ENCODE measurements at places on chromosomes 5 and 9. TPM values are rescaled to one million over a fixed set of nuclear protein-coding genes. Genes with fewer than 3 reads are reported as not detected.

GRCh38 chr5:41670854-41671479, 160.6 kb upstream of the PLCXD3 start:
- DNase-seq = no peak

- no peak for DNase-seq
Observed at GRCh38 chr5:140677947-140678346, 4.6 kb upstream of the DND1 start.

DNA sequence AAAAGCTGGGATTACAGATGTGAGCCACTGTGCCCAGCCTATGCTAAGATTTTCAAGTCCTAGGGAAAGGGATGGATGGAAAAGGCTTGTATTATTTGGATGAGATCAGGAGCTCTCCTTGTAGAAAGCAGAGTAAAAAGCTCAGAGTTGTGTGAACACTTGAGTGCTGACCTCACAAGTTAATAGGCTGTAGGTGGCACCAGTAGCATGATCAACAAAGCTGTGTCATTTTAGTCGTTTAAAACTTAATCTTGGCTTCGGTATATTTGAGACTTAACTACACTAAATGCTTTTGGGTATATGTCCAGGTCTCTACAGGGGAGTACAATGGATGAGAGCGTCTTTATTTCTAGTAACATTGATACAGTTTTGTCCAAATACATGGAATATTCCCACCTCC, 264.2 kb downstream of the TMEM38B start:
- no peak for DNase-seq

DNA sequence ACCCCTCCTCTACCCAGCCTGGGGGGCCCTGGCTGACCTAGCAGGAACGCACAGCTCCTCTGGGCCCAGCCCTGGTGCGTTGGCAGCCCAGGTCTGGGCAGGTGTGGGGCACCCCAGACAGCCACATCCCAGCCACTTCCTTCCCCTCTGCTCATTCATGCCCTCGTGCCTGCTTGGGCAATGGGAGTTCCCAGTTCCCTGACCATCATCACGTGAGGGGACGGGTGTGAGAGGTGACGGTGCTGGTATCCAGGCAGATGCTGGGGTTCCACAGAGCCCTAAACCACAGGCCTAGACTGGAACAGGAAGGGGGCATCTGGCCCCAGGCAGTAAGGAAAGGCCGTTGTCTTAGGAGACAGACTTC, 8.4 kb downstream of the RALGDS start:
- no peak for DNase-seq

ADRB2 gene
- 0.26 TPM for total RNA-seq

CSF1R gene
- total RNA-seq = 0.10 TPM

DNA sequence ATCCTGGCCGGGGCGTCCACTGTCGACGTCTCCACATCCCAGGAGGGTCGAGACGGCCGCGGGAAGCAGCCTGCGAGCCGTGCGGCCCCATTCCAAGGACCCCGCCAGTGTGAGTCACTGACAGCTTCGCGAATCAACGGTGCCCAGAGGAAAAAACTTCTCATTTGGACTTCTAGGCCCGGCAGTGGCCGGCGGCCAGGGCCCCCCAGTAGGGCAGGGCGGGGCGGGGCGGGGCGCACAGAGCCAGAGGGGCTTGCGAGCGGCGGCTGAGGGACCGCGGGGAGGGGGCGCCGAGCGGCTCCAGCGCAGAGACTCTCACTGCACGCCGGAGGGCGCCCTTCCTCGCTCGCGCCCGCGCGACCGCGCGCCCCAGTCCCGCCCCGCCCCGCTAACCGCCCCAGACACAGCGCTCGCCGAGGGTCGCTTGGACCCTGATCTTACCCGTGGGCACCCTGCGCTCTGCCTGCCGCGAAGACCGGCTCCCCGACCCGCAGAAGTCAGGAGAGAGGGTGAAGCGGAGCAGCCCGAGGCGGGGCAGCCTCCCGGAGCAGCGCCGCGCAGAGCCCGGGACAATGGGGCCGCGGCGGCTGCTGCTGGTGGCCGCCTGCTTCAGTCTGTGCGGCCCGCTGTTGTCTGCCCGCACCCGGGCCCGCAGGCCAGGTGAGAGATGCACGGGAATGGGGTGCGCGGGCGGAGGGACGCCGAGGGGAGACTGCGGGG, at the start of gene F2R:
Gene F2R, plus strand, starts transcription at position 391 of the 720 bp plus-strand sequence. Its CDS starts 182 bp downstream, at position 573.
- peak; percentile 34 for DNase-seq

OR1L8 gene
- not detected for total RNA-seq

DNA sequence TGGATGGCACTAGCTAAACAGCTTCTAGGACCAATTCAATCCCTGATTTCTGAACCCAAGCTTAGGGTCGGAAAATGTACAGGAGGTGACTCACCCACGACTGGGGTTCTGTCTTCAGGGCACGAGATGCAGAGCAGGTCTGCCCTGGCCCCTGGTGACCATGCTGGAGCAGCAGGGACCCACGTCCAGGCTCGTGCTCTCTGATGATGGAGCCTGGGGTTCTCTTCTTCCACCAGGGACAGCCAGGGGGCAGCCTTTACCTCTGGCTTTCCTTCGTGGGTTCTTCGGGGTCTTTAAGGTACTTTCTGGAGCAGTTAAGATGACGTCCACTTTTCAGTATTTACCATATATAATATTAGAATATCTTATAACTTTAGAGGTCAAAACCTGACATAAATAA, 2.1 kb downstream of the CFAP77 start:
- DNase-seq = no peak

GRCh38 chr5:44412286-44412685, 23.1 kb upstream of the FGF10 start:
- no peak for DNase-seq

APBA1 gene
- total RNA-seq = 0.05 TPM

ZFP62 gene
- total RNA-seq = 23.0 TPM

SPINK7 gene
- total RNA-seq = not detected

DNA sequence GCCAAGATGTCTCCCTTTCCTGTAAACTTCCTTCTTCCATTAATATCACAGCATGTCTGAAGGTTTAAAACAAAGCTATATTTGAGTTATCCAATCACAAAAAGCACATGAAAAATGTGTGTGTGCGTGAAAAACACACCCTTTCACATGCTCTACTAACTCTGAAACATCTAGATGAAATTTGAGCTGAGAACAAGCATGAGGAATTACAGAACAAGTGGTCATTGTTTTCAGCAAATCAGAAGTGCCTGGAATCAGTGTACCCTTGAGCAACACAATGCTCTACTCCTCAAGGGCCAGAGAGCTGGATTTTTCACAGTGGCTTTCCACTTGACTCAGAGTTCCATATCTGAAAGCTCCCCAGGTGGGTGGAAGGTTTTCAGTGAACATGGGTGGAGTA, 255.9 kb downstream of the PSAT1 start:
- no peak for DNase-seq

DNA sequence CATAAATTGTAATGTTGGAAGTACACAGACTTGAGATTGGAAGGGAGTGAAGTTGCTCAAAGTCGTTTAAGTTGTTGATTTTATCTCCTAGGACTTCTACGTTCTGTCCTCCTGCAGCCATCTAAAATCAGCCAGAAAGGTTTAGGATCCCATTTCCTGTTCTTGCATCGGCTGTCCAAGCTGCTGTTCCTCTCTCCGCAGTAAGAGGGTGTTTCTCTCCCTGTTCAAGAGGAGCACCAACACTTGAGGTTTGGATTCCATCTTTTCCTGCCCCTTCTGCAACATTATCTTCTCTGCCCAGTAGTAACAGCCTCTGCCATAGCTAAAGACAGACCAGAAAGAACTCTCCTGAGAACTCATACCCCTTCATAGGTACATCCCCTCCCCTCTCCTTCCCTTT, 373.4 kb downstream of the GADD45G start:
- no peak for DNase-seq

GRCh38 chr5:173777674-173778073, 110.5 kb upstream of the CPEB4 start:
- DNase-seq = no peak

GRCh38 chr9:92275541-92275940, 18.0 kb downstream of the IARS1 start:
- no peak for DNase-seq

DNA sequence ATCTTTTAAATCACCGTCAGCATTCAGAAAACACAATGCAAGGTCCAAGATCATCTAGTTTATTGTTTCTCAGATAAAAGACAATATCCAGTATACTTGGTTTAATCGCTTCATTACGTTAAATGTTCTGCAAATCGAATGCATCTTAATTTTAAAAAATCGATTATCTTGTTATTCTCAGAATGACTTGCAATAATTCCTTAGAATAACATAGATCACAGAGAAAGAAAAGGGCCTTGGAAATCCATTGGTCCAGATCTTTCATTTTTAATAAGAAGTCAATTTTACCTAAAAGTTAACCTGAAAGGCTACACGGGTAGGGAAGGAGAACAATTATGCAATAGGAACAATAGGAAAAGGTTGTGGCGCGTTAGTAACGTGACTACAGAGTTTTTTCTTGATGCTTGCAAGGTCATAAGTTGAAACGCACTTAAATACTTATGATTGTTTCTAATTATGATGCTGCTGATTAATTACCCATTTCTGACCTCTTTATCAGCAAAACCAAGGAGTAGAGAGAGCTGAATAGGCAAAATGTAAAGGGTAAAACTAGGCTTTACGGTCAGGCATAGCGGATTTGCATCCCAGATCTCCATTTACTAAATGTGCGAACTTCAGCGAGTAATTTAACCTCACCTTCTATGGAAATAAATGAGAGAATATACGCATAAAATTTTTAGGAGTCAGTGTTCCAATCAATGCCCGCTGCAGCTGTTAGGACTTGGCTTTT, 769 bp upstream of the LYRM7 start:
- no peak for DNase-seq

DNA sequence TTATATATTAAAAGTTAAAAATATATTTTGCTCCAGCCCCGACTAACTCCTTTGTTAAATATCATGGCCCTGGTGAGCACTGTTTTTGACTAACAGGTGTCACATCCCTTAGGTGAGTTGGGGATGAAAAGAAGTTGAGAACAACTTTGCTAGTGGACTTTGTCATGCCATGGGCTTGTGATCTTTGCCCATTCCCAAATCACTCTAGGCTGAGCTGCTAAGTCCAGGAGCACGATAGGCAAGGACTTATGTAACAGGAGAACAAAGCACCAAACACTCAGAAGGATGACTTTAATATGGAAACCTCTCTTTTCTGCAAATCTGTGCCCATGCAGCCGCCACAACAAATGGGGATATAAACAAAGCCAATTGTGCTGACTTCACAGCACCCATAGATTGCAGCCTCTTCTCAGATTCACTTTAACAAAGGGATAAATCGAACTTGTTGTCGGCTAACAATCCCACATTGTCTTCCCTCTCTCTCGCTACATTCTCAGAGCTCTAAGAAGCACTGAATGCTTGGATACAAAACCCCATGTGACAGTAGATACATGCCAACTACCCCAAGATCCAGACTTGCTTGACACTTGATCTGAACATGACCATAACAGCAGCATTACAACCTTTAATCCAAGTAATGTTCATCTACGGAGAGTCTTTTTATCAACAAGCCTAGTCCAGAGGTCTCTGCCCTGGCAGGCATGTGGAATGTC, 86.8 kb upstream of the CD180 start:
- no peak for DNase-seq

SCGB3A1 gene
- total RNA-seq = 0.55 TPM

- no peak for DNase-seq
Observed at GRCh38 chr5:34715711-34716110, 59.6 kb downstream of the RAI14 start.

DNA sequence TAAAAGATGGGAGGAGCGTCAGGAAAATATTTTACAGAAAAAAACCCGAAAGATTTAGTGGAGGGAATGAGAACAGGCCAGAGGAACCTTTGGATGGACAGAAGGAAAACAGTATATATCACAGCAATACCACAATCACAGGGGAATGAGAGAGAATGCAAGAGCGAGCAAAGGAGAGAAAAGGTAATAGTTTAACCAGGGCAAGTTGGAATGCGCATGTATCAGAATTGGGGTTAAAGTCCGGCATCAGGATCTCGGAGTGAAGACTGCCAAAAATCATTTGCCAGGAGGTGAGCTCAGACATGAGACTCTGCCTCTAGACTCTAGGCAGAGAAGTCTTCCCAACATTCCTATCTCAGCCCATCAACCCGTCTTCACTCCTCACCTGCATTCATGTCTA, 36.8 kb downstream of the PCDHGC5 start:
- no peak for DNase-seq

GRCh38 chr5:15525703-15526275, 25.8 kb downstream of the FBXL7 start:
- no peak for DNase-seq

FAT2 gene
- not detected for total RNA-seq
